ENCODE measurements at places on chromosomes 11 and 22. TPM values are rescaled to one million over a fixed set of nuclear protein-coding genes. Genes with fewer than 3 reads are reported as not detected.
A peak's percentile ranks its signal among the peaks of the same experiment; 100 is the strongest.

GGTLC2 gene
- total RNA-seq = not detected

DNA sequence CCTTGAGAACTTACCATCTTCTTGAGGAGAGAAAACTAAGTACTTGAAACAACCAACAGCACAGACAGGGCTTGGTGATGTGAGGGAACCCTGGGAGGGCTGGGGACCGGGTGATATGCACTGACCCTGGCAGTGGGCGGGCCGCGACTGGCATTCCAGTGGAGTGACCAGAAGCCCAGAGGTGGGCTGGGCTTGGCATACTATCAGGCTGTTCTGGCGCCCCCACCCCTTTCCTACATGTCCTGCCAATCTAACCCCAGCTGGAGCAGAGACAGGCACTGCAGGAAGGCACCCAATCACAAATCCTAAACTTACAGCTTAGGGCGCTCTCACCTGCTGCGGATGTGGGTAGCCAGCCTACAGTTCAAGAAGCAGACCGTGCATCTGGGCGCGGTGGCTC is 54.0 kb upstream of the GCAT start:
- no peaks in the 10 kb centered on the region for H3K27me3 ChIP-seq
- no peak overlapping the region for H3K27ac ChIP-seq
- H3K4me1 ChIP-seq = peaks cover 19% of the 10 kb centered on the region
- no peak for DNase-seq

DNA sequence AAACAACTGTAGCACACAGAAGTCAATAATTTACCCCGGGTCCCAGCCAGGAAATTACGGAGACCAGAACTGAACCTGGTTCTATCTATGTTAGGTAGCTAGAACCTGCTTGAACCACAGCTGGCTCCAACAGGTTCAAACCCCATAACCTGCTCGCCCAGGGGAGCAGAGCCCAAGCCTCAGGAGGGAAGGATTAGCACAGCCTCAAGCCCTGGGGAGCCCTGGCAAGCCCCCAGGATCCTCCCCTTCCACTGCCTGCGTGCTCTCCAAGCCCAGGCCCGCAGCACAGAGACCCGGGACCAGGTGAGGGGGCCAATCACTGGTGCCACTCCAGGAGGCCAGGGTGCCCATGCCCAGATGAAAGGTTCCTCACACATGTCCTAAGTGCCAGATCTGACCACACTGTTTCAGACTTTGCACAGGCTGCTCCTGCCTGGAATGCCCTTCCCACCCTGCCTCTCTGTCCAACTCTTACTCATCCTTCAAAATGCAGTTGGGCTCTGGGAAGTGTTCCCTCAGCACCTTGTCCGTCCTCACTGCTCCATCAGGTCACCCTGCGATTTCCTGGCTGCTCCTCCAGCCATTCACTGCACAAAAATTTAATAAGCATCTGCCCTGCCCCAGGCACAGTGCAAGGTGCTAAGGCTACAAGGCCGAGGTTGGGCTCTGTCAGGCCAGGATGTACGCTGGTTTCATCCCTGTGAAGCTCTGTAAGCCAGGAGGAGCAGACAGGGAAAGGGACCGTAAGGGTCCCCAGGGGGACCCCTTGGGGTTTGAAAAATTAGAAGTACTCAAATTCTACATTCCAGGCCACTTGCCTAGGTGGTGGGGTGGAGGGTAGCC is 32.2 kb downstream of the ARRB1 start:
- no peak overlapping the region for H3K4me3 ChIP-seq
- H3K27me3 ChIP-seq = no peaks in the 10 kb centered on the region
- no peak overlapping the region for H3K27ac ChIP-seq
- peaks cover 29% of the 10 kb centered on the region for H3K4me1 ChIP-seq
- DNase-seq = no peak
- H3K36me3 ChIP-seq = peaks cover 10% of the 10 kb centered on the region

MYEOV gene
- total RNA-seq = 1.2 TPM

GRCh38 chr11:68386331-68386978 is 74.1 kb downstream of the LRP5 start:
- H3K36me3 ChIP-seq = no peaks in the 10 kb centered on the region
- no peak overlapping the region for H3K4me3 ChIP-seq
- H3K4me1 ChIP-seq = peaks cover 4% of the 10 kb centered on the region
- no peaks in the 10 kb centered on the region for H3K27me3 ChIP-seq
- H3K27ac ChIP-seq = no peak overlapping the region
- no peak for DNase-seq

- H3K4me3 ChIP-seq = no peak overlapping the region
- H3K27me3 ChIP-seq = peaks cover 2% of the 10 kb centered on the region
- H3K36me3 ChIP-seq = no peaks in the 10 kb centered on the region
Measured at GRCh38 chr11:125315079-125315740, 150.7 kb downstream of the PKNOX2 start.

DNA sequence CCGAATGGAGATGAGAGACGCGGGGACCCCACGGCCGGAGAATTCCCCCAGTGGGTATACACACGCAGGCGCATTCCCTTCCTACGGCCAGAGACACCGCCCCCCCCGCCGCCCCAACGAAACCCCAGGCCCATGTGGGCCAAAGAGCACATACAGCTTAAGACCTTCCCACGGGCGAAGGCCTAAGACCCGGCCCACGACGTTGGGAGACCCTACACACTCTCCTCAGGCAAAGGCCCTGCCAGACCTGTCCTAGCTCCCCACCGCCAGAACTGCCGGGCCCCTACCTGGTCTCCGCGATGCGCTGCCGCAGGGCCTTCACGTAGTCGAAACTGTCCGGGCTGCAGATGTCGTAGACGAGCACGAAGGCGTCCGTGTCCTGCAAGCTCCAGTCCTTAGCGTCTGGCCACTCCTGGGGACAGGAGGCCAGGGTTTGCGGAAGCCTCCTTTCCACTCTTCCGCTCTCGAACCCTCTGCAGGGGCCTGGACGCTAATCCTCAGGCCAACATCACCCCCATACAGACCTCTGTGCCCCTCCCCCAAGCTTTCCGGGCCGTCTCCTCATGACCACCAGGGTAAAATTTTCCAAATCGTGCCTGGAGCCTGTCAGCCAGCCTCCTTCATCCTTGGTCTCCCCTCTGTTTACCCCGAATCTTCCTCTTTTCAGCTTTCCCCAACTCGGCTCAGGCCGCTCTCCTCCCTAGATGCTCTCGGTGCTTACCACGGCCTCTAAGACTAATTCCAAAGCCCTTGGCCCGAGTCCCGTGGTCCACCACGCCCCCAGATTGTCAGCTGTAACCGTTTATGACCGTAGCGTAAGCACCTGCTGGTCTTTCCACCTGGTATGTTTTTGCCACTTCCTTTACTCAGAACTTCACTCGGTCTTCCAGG is 1.7 kb downstream of the RASL10A start:
- peaks cover 26% of the 10 kb centered on the region for H3K27me3 ChIP-seq
- no peak overlapping the region for H3K4me3 ChIP-seq
- H3K27ac ChIP-seq = no peak overlapping the region
- no peak for DNase-seq

CHST1 gene
- not detected for total RNA-seq

DNA sequence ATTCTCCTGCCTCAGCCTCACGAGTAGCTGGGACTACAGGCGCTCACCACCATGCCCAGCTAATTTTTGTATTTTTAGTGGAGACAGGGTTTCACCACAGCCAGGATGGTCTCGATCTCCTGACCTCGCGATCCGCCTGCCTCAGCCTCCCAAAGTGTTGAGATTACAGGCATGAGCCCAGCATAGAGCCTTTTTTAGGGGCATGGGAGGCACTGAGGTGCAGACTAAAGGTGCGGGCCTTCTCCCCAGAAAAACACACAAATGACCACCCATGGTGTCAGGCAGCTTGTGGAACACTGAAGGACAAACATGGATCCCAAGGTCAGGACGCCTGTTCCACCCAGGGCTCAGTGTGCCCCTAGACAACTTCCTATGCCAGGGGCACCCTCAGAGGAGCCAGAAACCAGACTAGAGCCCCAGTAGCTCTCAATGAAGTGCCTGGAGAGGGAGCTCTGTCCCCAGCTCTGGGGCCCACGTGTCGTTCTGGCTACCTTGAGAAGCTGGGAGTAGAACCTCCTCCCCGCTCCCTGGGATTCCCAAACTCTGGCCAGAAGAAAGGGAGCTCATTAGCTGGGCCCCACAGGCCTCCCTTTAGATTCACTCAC is 21.2 kb upstream of the CD5 start:
- no peaks in the 10 kb centered on the region for H3K27me3 ChIP-seq
- peak overlapping the region; percentile 34 for H3K27ac ChIP-seq
- H3K36me3 ChIP-seq = no peaks in the 10 kb centered on the region
- no peak for DNase-seq
- H3K4me3 ChIP-seq = no peak overlapping the region

DYNC2H1 gene
- 4.4 TPM for total RNA-seq

DNA sequence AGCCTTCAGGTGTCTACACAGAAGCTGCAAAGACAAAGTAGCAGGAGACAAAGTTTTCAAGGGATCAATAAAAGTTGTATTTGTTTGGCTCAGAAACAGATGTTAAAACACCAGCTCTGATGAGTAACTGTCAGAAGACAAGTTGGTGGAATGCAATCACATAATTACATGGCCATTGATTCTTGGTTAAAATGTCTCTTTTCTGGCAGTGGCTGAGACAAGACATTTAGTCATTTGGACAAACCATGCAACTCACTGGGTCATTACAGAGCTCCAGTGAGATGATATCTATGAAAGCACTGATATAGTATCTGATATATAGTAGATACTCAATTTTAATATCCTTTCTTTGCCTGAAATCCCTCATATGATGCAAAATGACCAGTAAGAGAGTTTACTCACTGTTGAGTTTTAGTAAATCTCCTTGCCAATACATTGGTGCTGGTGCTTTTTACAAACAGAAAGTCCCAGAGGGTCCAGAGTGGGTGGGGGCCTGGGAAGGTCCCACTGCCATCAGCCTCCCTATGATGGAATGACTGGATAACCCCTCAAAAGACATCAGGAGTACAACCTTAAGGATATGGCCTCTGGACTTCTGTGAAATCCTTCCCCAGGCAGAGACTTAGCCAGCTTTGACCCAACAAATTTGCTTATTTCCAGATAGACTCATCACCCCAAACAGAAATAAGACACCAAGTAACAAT is 95.0 kb downstream of the SLC1A2 start:
- DNase-seq = no peak
- H3K36me3 ChIP-seq = no peaks in the 10 kb centered on the region
- no peaks in the 10 kb centered on the region for H3K27me3 ChIP-seq
- no peak overlapping the region for H3K4me3 ChIP-seq

DNA sequence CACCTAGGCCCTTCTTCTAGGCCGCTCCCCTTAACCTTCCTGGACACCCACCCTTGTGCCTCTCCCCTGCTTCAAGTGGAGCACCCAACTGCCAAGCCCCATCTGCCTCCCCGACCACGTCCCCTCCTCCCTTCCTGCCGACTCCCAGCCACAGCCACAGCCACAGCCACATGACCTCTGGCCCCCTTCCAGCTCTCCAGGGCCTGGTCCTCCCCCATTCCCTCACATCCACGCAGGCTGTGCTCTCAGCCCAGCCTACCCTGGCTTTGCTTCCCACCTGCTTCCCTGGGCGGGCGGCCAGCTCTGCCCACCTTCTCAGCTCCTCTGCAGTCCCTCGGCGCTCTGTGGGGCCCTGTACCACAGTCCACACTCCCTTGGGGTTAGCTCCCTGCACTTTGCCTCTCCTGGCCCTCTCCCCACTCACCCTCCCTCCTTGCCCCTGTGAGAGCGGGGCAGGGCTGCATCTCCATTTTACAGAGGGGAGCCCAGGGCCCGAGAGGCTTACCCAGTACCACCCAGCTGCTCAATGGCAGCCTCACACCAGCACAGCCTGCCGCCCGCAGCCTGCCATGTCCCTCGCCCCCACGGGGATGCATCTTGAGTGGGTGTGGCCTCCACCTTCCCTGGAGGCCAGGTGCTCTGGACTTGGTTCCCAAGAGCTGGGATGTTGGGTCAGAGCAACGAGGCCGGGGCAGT is 20.3 kb downstream of the PARVG start:
- H3K36me3 ChIP-seq = peaks cover 50% of the 10 kb centered on the region
- no peak overlapping the region for H3K4me3 ChIP-seq
- no peaks in the 10 kb centered on the region for H3K27me3 ChIP-seq
- DNase-seq = no peak
- H3K27ac ChIP-seq = no peak overlapping the region
- peaks cover 21% of the 10 kb centered on the region for H3K4me1 ChIP-seq

KDM4E gene
- not detected for total RNA-seq

PIWIL4 gene
- total RNA-seq = 2.2 TPM

GRCh38 chr11:42225664-42226063 is 766.2 kb upstream of the LRRC4C start:
- no peak overlapping the region for H3K27ac ChIP-seq
- no peaks in the 10 kb centered on the region for H3K27me3 ChIP-seq
- no peak overlapping the region for H3K4me3 ChIP-seq
- no peaks in the 10 kb centered on the region for H3K4me1 ChIP-seq

CYP2D6 gene
- 3.8 TPM for total RNA-seq

GRCh38 chr11:69703768-69704507 is at the start of gene FGF19:
FGF19 (minus strand) TSS chr11:69704022; CDS start chr11:69703876, 146 bp downstream.
- peaks cover 3% of the 10 kb centered on the region for H3K4me1 ChIP-seq
- DNase-seq = no peak
- no peaks in the 10 kb centered on the region for H3K36me3 ChIP-seq

GRCh38 chr11:19380375-19380774 is 139.6 kb upstream of the E2F8 start:
- H3K4me3 ChIP-seq = no peak overlapping the region
- H3K27me3 ChIP-seq = peaks cover 6% of the 10 kb centered on the region
- DNase-seq = no peak
- H3K4me1 ChIP-seq = no peaks in the 10 kb centered on the region

DNA sequence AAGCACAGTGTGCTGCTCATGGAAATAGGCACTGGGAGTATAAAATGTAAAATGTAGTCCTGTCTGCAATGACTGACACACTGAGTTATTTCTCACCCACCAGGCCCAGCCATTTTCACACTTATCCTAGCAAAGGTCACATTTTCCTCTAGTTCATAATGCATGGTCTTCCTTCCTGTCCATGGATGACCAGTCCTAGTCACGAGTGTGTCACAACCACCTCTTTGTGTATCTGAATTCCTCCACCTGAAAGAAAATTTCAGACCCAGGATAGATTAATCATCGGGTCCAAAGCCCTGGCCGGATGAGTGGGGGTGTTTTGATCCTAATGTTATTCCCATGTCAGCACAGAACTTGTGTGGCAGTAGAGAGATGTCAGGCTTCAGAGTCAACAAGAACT is at the start of gene MRGPRX4:
TSS of gene MRGPRX4 (plus strand) at position 172 of the 400 bp plus-strand sequence. CDS start 420 bp downstream, outside the sequence.
- no peaks in the 10 kb centered on the region for H3K4me1 ChIP-seq
- H3K27ac ChIP-seq = no peak within 1 kb of the TSS
- no peaks in the 10 kb centered on the region for H3K36me3 ChIP-seq
- H3K4me3 ChIP-seq = no peak within 1 kb of the TSS
- no peak for DNase-seq

GRCh38 chr11:84144531-84144930 is 858.4 kb upstream of the CCDC90B start:
- H3K4me3 ChIP-seq = no peak overlapping the region
- H3K36me3 ChIP-seq = no peaks in the 10 kb centered on the region
- H3K27ac ChIP-seq = no peak overlapping the region
- H3K4me1 ChIP-seq = no peaks in the 10 kb centered on the region
- no peaks in the 10 kb centered on the region for H3K27me3 ChIP-seq
- DNase-seq = no peak

GRCh38 chr11:17552392-17553248 is 5.6 kb downstream of the OTOG start:
- H3K36me3 ChIP-seq = no peaks in the 10 kb centered on the region
- H3K27ac ChIP-seq = no peak overlapping the region
- H3K4me3 ChIP-seq = no peak overlapping the region
- no peak for DNase-seq
- no peaks in the 10 kb centered on the region for H3K27me3 ChIP-seq

- no peak overlapping the region for H3K4me3 ChIP-seq
- no peaks in the 10 kb centered on the region for H3K36me3 ChIP-seq
- H3K27ac ChIP-seq = no peak overlapping the region
- H3K4me1 ChIP-seq = no peaks in the 10 kb centered on the region
- no peaks in the 10 kb centered on the region for H3K27me3 ChIP-seq
- DNase-seq = no peak
Measured at GRCh38 chr11:11217929-11218628, 135.0 kb downstream of the CSNK2A3 start.

Data from natural killer cell (primary cell).